ENCODE measurements at places on chromosomes 1 and 21.

DNA sequence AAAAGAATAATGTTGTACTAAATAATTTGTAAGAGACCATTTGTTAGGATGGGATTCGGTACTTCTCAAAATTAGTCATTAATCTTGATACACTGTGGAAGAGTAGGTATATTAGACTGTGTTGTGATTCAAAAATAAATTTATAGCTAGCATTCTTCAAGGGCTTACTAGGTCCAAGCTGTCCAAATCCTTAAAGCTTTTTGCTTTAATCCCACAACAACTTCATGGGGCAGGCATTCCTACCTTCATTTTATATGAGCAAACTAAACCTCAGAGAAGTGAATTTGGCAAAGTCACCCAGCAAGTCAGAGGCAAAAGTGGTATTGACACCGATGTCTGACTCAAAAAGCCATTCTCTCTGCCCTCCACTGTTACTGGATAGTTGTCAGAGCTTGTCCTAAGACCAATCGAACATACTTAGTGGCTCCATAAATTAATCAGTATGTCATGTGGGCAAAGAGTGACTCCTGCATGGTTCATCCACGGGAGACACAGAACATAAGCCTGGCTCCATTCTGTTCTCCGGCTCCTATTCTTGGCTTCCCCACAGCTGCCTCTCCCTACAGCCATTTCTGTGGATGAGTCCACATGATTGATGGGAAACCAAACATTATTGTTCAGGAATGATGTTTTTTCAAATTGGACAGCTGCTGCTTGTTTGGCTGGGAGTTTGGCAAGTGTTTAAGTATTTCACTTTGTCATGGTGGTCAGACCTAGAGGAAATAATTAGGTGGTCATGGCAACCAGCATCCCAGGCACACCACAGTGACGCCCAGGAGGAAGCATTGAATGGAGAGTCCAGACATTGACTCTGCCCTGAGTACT lies 133.4 kb upstream of the FGGY start:
- DNase-seq = no peak

- DNase-seq = no peak
These were observed 132.7 kb downstream of the DMRTB1 start for GRCh38 chr1:53591924-53592323.

DNA sequence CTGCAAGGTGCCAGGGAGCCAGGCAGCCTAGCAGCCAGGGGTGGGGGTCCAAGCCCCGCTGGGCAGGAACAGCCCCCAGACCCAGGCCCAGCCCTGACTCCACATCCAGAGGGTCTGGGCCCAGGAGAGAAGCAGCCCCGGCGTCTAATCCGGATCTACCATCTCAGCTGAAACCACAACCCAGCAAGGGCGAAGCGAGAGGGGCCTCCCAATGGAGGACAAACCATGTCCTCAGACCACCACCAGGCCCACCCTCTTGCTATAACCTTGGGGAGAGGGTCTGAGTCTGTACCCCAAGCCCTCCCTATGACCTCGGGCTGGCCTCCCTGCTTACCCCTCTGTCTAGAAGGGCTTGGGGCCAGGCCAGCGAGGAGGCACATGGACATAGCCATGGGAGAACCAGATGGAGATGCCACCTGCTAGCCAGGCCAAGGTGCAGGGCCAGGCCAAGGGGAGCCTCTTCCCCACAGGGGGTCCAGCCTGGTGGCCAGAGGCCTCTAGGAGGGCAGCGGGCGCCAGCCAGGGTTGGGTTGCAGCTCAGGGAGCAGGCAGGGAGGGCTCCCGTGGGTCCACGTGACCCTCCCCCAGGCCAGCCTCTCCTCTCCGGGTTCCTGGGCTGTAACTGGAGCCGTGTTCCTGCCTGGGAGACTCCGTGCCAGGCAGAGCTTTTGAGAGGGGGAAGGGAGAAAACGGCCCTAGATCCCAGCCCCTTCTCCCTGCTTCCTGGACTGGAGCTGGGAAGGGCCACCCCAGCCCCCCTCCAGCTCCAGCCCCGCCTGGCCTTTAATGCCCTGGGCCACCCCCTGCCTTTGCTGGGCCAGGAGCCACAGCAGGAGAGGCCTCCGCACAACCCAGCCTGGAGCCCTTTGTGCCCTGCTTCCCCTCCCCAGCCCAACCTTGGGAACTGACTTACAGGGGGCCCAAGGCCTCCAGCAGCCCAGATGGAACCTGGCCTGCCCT lies 2.5 kb downstream of the WNT9A start:
- no peak for DNase-seq

GRCh38 chr21:19553919-19554615 lies 1150.5 kb upstream of the TMPRSS15 start:
- no peak for DNase-seq

DNA sequence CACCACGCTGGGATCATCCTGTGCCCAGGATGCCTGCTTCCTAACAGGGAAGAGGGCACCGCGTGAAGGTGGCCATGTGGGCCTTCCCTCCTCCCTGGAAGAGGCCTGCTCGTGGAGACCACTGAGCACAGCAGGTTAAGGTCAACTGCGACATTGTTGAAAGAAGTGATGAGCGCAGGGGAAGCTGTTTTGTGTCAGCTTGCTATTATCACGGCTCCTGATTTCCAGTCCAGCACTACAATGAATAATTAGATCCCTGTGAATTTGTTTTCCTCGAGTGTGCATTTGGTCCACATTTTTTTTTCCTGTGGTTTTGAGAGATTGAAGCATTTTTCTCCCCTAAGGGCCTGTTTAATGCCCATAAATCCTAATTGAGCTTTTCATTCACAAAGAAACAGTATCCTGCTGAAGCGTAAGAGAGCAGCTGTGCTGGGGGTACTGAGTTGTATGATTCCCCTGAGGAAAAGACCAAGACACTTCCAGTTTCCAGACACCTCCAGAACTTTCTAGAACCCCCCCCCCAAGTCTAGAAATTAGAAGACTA lies 204.9 kb downstream of the KCNJ6 start:
- no peak for DNase-seq

DNA sequence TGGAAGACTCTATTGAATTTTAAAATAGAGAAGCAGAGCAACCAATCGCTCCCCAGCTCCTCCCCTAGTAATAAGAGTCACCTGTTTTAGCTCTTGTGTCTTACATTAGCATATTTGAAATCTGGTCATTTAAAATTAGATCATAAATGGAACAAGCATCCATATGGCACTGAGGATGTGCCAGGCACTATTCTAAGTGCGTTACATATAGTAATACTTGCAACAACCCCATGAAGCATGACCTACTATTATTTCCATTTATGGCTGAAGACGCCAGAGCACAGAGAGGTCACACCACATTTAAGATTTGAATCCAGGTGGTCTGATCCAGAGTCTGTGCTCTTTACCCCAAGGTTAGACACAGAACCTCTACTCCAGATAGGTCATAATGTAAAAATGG lies 82.0 kb upstream of the HIVEP3 start:
- no peak for DNase-seq

GRCh38 chr1:110672001-110672752 lies 2.6 kb downstream of the KCNA3 start:
- DNase-seq = peak; percentile 55

DNA sequence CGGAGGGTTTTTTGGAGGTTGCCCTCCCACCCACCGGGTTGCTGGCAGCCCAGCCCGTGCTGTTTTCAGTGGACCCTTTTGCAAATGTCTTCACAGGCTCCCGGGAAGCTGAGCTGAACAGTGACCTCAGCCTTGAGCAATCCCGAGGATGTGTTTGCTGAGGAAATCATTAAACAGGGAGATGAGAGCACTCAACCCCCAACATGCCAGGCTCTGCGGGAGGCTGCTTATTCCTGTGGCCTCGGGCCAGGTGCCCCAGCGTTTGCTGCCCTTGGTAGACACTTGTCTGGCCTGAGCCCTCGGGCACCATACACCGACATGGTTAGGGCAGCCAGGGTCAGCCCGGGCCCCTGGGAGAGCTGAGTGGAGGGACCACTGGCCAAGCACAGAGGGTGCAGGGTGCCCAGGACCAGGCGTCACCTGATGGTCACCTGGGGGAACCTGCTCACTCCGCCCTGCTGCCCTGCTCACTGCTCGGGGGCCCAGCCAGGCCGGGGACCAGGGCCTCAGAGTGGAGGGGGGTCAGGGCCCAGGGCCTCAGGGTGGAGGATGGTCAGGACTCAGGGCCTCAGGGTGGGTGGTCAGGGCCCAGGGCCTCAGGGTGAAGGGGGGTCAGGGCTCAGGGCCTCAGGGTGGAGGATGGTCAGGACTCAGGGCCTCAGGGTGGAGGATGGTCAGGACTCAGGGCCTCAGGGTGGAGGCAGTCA lies 42.5 kb upstream of the POFUT2 start:
- DNase-seq = peak; percentile 9

DNA sequence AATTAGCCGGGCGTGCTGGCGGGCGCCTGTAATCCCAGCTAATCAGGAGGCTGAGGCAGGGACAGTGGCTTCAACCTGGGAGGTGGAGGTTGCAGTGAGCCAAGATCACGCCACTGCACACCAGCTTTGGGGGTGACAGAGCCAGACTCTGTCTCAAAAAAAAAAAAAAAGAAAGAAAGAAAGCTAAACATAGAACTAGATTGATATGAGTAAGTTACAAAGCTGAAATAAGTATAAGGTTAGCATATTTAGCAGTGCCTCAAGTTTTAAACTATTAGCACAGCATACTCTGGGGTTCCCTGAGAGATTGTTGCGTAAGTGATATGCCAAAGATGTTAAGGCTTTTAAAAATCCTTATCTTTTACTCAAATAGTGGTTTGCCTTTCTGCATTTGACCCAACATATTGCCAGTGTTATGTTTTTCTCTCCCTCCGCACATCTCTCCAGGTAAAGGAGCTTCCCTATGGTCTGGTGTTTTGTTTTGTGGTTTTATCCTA lies 126.1 kb downstream of the CD247 start:
- no peak for DNase-seq

DNA sequence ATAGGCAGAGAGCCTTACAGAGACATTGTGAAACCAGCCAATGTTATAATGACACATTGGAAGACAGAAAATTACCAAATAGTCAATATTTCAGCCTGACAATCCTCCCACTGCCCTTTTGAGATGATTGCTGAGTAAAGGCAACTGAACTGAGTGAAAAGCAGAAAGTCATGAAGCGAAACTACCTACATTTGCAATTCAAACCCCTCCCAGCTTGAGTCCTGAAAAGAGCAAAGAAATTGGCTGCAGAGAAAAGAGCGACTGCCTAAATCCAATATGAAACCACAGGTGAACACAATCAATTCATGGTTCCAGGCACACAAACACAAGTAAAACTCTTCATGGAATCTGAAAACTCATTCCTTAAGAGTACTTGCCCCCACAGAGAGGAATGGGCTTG lies 143.4 kb upstream of the CHRM3 start:
- no peak for DNase-seq

DNA sequence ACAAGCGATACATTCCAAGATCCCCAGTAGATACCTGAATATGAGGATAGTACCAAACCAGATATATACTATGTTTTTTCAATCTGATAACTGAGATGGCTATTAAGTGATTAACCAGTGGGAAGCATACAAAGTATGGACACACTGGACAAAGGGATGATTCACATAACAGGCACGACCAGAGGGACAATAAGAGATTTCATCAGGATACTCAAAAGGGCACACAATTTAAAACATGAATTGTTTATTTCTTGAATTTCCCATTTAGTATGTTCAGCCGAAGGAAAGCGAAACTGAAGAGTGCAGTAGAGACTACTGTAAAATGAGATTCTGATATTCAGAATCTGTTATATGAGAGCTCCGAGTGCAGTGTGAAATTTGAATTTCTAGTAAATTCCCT lies 10.6 kb downstream of the ZZZ3 start:
- DNase-seq = no peak
